ENCODE measurements at places on chromosomes 7 and 10.

- DNase-seq = no peak
Measured at GRCh38 chr7:143511593-143512047, 33.9 kb downstream of the TAS2R41 start.

DNA sequence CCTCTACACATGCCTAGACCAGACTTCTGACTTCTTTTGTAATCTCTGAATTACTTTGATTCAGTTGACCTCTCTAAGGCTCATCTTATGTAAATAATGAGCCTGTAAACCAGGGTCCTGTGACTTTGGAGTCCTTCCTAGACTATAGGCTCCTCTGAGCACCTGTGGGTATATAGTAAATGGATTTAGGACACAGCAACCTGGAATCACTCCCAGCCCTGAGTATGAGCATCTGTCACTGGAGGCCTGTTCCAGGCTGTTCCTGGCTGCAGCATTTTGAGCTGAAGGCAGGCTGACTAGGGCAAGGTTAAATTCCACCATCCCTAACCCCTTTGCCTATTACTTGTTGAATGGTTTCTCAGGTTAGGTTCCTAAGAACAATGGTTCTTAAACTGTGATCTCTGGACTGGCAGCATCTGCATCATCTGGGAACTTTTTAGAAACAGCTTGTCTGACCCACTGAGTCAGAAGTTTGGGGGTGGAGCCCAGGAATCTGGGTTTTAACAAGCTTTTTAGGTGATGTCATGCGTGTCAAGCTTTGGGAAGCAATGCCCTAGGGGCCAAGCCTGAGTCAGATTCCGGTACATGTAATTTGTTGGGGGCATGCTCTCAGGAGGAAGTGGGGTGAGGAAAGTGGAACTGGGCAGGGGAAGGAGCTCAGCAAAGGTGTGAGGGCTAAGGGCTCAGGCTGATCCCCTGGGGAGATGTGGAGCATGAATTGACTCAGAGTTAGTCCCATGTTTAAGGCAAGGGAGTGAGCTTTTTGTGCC is 28.2 kb downstream of the MINDY4 start:
- DNase-seq = peak; percentile 93

DNA sequence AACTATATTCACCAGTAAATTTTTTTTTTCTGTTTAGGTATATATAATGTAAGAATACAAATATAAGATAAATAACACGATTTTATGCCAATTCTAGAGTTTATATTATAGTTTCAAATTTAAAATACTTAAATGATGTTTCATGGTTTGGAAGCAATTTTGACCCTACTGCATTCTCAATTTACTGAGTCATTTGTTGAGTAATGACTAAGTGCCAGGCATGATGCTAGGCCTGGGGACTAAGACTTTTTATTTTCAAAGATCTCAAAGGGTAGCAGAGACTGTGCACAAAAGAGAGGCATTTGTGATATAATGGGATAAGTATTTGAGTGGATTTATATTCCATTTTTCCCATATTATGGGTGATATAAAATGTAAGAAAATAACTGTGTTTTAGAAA is 78.9 kb upstream of the SMIM30 start:
- DNase-seq = peak; percentile 81

DNA sequence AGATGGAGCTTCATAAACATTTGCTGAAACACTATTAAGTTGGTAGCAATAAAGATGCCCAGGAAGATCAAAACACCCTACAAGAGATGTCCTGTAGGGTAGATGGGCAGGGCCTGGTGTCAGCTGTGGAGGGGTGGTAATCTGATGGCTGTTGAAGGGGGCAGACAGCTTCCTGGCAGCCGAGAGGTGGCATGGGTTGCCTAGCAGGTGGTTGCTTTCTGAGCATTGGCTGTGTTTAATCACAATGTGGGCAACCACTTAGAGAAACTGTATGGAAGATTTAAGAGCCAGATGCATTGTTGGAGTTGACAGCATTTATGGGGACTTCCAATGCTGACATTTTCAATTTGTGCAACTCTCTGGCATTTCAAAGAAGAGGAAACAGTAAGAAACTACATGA is 79.9 kb upstream of the SLC26A5 start:
- DNase-seq = no peak

DNA sequence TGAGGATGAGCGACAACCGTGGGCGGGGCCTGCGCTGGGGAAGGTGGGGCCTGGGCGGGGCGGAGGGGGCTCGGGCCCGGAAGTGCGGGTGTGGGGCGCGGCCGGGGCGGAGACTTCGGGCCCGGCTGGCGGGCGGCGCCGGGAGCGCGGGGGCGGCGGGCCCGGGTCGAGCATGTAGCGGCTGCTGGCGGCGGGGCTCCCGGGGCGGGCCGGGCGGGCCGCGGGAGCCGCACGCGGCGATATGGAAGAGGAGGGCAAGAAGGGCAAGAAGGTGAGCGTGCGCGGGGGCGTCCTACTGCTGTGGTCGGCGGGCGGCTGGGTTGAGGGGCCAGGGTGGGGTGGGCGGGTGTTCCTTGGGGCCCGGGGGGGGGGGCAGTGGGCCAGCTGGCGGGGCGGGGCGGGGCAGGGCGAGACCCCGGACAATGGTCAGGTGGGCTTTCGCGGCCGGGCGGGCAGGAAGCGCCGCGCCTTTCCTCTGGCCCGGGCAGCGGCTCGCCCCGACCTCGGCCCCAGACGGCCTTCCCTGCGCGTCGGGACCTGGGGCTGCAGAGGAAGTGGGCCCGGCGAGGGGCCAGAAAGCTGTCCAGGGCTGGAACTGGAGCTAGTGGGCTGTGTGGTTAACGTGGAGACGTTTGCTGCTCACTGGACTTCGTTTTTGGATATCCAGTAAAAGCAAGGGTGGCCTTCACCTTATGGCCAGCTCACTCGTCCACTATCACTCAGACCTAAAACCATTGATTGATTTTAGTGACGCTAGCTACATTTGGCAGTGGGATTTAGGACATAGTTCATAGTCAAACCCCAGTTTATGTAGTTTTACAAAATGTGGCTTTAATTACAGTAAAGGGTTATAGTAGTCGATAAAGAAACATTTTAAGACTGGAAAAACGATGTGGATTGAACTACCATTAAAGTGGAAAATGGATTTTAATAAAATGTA is at the start of gene CCM2:
Gene CCM2, plus strand, starts transcription at position 109 of the 940 bp plus-strand sequence. Its CDS starts 133 bp downstream, at position 242.
- peak; percentile 40 for DNase-seq

DNA sequence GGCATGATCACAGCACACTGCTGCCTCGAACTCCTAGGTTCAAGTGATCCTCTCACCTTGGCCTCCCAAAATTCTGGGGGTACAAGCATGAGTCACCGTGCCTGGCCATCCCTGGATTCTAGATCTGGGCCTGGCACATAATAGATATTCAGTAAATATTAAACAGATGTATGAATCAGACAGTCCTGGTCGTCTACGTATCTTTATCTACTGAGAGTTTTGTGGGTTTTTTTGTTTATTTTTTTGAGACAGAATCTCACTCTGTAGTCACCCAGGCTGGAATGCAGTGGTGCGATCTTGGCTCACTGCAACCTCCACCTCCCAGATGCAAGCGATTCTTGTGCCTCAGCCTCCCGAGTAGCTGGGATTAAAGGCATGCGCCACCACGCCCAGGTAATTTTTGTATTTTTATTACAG is 24.3 kb upstream of the ITGB1 start:
- DNase-seq = peak; percentile 93

DNA sequence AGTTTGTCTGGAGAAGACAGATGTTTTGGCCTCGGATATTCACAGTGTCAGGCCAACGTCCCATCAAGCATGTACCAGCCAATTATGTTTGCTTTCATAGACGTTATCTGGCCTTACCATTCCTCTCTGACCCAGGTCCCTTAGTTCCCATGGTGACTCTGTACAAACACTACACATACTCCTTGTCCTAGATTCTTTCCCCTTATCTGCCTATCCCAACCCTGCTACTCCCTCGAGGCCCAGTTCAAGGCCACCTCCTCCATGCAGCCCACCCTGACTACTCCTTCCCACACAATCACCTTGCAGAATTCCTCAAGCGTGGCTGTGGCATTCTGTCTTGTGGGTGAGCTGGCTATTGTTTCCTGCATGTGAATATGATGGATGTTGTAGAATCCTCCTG is 155.2 kb downstream of the PRKAG2 start:
- DNase-seq = no peak

- DNase-seq = no peak
Measured at GRCh38 chr7:111762211-111762610, 199.9 kb upstream of the IMMP2L start.

DNA sequence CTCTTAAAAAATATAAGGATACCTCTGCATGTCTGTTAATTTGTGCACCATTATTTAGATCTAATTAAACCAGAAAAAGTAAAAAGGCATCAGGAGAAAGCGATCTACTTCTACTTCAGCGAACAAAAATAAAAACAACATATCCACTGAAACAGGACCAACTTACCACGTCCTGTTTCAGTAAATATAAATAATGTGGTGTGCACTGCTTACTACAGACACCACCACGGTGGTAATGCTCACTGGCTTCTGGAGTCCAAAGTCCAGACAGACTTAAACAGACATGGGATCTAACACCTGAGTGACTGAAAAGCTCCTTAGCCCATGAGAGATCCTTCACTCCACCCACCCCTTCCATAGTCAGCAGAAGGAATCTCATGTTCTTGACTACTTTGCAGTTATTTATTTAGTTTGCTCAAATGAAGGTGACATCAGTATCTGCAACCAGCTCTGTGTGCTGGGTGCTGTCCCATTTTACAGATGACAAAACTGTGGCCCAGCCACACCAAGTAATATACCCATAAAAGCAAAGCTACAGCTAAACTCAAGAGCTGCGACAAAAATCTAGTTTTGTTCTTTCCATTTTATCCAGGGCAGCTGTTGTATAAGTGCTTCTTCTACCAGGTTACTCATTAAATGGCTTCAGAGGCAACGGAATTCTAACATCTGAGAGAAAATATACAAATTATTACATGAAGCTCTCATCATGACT is 62.1 kb upstream of the NCAPG2 start:
- DNase-seq = no peak

GRCh38 chr10:74104996-74105395 is 45.6 kb downstream of the AP3M1 start:
- no peak for DNase-seq

DNA sequence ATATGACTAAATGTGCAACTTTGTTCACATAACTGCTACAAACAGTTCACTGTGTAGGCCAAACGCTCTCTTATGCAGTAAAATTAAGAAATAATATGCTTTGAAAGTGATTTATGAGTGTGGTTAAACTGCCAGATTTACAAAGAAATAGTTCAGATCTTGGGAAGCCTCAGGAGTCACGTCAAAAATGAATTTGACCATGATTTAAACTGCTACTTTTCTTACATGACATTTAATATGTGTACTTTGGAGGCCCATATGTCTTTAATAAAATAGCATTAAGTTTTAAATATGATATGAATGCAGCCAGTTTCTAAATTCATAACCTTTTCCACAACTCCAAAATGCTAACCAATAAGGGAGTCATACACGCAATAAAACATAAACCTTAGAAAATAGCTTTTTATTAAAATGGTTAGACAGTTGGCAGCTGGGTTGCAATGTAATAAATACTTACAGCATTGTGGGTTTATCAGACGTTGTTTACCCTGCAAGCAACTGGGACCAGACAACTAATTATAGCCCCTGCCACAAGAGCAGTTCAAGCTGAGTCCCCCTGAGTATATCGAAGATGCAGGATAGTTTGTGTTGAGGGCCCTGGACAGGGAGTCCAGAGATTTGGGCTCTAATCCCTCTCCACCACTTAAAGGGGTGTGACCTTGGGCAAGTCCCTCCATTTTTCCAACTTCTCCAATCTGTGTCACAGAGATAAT is 640.4 kb downstream of the LRMDA start:
- DNase-seq = peak; percentile 97

DNA sequence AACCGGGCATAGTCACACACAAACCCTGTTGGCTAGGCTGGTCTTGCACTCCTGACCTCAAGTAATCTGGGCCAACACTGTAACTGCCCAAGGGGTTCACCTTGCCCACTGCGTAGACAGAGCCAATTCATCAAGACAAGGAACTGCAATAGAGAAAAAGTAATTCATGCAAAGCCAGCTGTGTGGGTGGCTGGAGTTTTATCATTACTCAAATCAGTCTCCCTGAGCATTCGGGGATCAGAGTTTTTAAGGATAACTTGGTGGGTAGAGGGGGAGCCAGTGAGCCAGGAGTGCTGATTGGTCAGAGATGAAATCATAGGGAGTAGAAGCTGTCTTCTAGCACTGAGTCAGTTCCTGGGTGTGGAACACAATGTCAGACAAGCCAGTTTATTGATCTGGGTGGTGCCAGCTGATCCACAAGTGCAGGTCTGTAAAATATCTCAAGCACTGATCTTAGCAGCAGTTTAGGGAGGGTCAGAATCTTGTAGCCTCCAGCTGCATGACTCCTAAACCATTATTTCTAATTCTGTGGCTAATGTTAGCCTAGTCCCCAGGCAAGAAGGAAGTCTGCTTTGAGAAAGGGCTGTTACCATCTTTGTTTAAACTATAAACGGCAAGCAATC is 15.6 kb upstream of the FXYD4 start:
- peak; percentile 14 for DNase-seq

DNA sequence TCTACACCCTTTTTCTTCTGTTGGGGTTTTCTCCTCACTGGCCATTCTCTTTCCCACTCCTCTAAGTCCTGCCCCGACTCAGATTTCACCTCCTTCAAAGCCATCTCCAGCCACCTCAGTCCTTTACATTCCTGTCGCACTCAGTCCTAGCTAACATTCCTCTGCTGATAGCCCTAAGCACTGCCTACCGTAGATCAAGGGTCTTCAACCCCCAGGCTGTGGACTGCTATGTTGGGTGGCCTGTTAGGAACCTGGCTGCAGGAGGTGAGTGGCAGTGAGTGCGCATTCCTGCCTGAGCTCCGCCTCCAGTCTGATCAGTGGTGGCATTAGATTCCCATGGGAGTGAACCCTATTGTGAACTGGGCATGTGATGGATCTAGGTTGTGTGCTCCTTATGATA is 11.2 kb downstream of the PFKFB3 start:
- no peak for DNase-seq

- DNase-seq = no peak
Measured at GRCh38 chr10:116136261-116136660, 136.7 kb downstream of the GFRA1 start.

- DNase-seq = no peak
Measured at GRCh38 chr10:34816085-34816496, 995 bp upstream of the PARD3 start.

GRCh38 chr7:50359995-50360925 is 55.7 kb downstream of the IKZF1 start:
- DNase-seq = no peak

DNA sequence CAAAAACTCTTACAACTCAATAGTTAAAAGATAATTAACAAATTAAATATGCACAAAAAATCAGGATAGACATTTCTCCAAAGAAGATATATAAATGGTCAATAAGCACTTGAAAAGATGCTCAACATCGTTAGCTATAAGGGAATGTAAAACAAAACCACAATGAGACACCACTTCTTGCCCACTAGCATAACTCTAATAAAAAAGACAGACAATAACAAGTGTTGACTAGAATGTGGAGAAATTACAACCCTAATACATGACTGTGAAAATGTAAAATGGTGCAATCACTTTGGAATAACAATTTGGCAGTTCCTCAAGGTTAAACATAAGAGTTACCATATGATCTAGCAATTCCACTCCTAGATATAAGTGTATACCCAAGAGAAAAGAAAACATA is 74.3 kb upstream of the PCGF5 start:
- no peak for DNase-seq

DNA sequence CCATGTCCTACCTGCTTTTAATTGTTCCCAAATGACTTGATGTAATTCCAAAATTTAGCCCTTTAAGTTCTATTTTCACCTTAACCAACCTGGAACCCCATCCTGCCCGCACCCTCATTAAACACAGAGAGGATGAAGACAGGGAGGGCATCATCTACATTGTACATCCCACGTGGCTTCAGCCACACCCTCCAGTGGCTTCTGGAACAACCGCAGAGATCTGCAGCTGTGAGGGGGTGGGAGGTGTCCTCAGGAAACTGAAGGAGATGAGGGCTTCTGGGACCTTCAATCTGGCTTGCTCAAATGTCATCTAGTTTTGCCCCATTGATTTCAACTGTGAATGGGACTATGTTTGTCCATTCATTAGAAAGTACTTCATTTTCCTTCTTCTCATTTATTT is 39.0 kb downstream of the AKR1B1 start:
- no peak for DNase-seq
